Posterior cingulate gyrus (tissue), 11 donors: ENCODE measurements at places on chromosomes 12 and 14.

GRCh38 chr14:100374270-100374669 is 51.1 kb downstream of the SLC25A47 start:
- no peak for DNase-seq

DNA sequence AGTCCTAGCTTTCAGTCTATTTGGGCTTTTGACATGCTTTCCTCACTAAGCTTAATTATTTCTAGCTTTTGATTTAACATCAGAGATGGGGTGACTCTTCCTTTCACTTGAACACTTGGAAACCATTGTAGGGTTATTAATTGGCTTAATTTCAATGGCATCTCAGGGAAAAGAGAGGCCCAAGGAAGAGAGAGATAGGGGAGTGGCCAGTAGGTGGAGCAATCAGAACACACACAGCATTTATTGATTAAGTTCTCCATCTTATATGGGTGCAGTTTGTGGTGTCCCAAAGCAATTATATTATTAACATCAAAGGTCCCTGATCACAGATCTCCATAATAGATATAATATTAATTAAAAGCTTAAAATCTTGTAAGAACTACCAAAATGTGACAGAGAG is 1466.1 kb upstream of the SEL1L start:
- DNase-seq: no peak

DNA sequence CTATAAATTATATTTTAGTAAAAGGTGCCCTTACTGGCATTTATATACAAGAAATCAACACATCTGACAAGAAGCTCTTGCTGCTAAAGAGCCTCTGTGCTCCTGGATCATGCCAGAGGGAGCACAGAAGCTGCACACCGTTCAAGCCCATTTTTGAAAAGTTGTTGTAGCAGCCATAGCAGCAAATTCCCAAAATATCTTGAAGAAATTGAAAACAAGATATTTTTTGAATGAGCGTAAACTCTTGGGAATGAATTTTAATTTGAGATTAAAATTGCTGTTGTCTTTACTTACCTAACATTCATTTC is 540 bp upstream of the CLEC2D start:
- no peak for DNase-seq

GRCh38 chr14:97180304-97181200 is 383.4 kb downstream of the VRK1 start:
- DNase-seq: peak; percentile 40

DNA sequence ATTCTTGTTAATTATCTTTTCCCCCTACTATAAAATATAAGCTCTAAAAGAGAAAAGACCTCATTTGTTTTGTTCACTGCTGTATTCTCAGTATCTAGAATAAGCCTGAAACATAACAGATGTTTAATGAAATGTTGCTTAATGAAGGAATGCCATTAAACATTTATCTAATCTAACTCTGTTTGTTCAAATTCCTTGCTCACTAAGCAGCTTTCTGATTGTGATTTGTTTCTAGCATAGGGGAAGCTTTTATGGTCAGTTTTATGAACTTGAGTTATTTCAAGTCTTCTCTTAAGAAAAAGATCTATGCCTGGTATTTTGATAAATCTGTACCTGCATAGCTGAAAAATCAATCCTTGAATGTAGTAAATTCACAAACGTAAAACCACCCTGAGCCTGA is 308.6 kb downstream of the CCDC91 start:
- no peak for DNase-seq

DNA sequence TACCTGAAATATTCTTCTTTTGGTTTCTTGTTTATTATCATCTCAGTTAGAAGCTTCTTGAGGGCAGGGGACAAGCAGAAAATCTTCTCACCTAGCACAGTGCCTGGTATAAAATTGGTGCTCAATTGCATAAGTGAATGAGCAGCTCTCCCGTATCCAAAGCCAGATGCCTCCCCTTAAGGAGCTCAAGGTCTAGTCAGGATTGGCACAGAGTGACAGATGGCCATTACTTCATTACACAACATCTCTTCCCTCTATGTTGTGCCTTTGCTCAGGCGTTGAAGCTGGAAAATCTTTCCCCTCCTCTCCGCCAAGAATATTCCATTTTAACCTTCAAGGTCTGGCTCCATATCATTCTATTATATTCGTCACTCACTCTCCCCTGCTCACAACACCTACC is 3.6 kb downstream of the SLC4A8 start:
- DNase-seq: no peak

GRCh38 chr12:104133866-104134265 is 4.1 kb downstream of the NFYB start:
- no peak for DNase-seq
